Stimulated activated CD8-positive, alpha-beta memory T cell treated with anti-CD3 and anti-CD28 coated beads, Interleukin-2, amount 100 ng/mL, for 1 hour (primary cell): ENCODE measurements at places on chromosomes 2 and 18.

- no peak for DNase-seq
These were observed 38.2 kb downstream of the FAM178B start for GRCh38 chr2:96947949-96948833.

DNA sequence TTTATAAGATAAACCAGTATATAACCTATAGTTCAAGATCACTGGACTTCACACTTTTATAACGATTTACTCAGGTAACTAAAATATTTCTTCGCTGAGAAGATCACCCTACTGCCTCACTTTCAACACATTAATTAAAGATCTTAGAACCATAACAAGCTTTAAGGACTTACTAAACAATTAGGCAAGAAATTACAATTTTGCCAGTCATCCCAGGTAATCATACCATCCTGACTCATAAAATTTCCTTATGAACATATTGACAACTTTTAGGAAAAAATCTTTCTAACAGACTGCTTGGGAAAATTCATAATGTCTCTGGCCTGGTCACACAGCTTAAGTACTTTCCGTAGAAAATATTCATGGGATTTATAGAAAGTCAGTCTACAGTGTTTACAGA lies 223.2 kb downstream of the NRXN1 start:
- DNase-seq = no peak

DNA sequence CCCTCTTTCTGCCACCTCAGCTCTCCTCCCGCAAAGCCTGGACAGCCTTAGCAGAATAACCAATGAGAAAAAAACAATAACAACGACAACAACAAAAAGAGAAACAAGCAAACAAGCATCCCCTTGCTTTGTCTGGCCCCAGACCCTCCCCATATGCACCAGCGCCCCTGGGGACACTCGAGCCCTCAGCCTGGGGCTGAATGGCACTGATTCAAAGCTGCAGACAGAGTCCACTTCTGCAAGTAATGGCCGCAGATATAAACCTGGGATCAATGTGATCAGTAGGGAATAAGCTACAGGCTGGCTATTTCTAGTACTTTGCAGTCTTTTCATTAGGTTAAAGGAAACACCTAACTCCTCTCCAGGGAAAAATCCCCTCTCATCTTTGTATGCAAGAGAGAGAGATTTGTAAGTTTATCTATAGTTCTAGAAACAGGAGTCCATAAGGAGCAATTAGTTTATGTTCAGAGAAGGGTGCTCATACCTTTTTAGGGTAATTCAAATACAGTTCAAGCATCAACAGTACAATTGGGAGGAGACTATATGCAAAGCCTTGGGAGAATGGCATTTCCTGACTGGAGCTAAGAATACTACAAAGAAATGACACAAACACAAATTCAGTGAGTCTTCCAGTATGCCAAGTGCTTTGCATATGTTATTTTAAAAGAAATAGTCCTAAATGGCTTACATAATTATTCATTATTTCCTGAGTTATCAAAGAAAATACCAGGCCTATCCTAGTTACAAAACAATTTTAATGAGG lies 122.3 kb upstream of the DDX18 start:
- no peak for DNase-seq

GRCh38 chr2:44549856-44550255 lies 188.1 kb downstream of the CAMKMT start:
- DNase-seq = no peak

- DNase-seq = no peak
These were observed 1.2 kb upstream of the C2orf15 start for GRCh38 chr2:99140056-99140859.

DNA sequence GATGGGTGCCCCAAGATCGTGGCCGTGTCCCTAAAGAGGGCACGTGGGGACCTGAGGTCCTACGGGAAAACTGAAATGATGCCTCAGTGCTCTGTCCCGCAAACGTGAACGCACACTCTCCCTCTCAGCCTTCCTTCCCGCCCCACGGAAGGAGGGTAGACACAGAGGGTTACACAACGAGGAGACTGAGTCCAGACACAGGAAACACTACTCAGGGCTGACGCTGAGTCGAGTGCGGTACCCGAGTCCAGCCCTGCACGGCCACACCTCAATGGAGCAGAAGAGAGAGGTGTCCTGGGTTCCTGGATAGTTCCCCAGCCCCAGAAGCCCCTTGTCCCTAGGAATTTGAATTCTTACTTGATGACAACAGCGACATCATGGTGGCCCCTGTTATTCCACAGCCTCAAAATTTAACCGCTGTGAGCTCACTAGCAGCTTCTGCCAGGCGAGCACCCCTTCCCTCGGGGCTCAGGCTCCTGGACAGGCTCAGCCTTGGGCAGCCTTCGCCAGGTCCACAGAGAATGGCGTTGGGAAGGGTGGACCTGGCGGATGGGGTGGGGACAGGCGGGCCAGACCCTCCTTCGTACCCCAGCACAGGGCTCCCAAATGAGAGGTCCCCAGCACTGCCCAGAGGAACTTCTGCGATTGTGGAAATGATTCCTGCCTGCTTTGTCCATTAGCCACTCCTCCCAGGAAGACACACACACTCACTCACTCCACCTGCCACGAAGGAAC lies 980 bp upstream of the RNPEPL1 start:
- DNase-seq = no peak
